ENCODE measurements at places on chromosomes 7 and 10. TPM values are rescaled to one million over a fixed set of nuclear protein-coding genes. Genes with fewer than 3 reads are reported as not detected.

CHAT gene
- total RNA-seq, result not detected

ACBD7 gene
- 2.1 TPM for total RNA-seq

PRKAR2B gene
- 0.35 TPM for total RNA-seq

SLC13A1 gene
- not detected for total RNA-seq

UCN3 gene
- total RNA-seq, result not detected

ARHGEF5 gene
- 11.1 TPM for total RNA-seq

AKAP9 gene
- total RNA-seq, result 41.7 TPM

PKD2L1 gene
- 0.18 TPM for total RNA-seq

CTAGE8 gene
- not detected for total RNA-seq

ITPRIP gene
- 24.6 TPM for total RNA-seq

EPO gene
- not detected for total RNA-seq

SLC26A4 gene
- total RNA-seq, result 12.2 TPM

PPP1R9A gene
- not detected for total RNA-seq

- no peak for DNase-seq
- H3K4me3 ChIP-seq, result no peak overlapping the region
- H3K27me3 ChIP-seq, result no peaks in the 10 kb centered on the region
Observed at GRCh38 chr10:82358486-82359099, 483.6 kb downstream of the NRG3 start.

DNA sequence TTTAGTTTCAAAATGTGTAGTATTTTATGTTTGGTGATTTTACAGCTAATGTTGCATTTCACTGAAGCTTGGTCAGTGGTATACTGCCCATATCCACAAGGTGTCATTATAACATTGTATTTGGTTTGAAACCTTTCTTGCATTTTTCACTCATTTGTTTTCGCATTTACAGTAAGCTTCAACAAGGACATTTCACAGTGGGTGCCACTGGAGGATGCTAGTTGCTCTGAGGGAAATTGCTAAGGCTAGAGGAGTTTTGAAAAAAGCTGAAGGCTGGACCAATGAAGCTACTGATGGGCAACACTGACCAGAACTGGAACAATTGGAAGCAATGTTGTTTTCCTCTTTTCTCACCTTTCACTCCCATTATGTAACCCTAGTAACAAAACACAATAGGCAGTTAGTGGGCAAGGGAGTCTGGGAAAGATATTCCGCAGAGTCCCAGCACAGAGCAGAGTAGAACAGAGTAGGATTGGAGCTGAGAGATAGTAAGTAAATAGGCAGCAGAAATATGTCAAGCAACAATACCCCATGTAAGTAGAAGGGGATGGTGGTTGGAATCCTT is 23.6 kb upstream of the SRI start:
- H3K27ac ChIP-seq, result no peak overlapping the region
- no peaks in the 10 kb centered on the region for H3K4me1 ChIP-seq
- H3K27me3 ChIP-seq, result peaks cover 14% of the 10 kb centered on the region
- no peaks in the 10 kb centered on the region for H3K36me3 ChIP-seq

DNA sequence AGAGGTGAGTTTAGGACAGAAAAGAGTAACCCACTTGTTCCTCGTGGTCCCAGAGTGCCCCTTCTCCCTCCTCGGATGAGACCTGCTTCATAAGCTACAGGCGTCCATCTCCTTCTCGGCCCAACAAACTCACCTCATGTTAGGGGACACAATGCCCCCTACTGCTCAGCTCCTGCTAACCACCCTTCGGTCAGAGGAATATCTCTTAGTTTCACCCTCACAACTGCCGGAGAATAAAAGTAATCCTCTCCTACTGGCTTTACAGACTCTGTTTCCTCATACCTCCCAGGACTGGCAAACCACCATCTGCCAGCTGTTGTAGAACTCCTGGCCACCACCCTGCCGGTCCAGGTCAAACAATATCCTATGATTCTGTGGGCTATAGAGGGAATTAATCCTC is 3.2 kb downstream of the AKR1B15 start:
- H3K4me1 ChIP-seq, result peaks cover 14% of the 10 kb centered on the region
- peaks cover 14% of the 10 kb centered on the region for H3K27me3 ChIP-seq
- no peak for DNase-seq
- H3K4me3 ChIP-seq, result no peak overlapping the region

DNA sequence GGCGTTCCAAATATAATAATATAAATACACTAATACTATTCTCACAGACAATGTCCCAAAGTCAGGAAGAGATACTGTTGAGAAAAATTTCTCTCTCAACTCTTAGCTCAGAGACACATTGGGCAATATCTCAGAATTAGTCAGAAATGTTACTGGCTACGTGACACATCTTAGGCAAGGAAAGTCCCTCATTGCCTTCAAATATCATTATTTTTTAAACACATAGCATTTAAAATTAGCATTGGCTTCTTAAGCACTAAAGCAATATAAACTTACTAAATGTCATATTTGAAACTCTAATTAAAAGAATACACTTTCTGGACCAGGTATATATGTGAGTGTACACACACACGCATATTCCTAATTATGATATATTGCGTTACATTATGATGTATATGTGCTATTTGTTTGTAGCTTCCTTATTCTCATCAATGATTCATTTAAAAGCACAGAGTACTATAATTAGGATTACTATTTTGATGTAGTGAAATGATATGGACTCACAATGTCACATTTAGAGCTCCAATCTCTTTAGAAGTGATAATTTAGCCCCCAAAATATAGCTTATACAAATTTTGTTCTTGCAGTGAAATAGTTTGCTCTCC is 255.8 kb downstream of the TWIST1 start:
- no peaks in the 10 kb centered on the region for H3K27me3 ChIP-seq
- H3K36me3 ChIP-seq, result no peaks in the 10 kb centered on the region
- H3K27ac ChIP-seq, result no peak overlapping the region
- H3K4me1 ChIP-seq, result peaks cover 1% of the 10 kb centered on the region

DNA sequence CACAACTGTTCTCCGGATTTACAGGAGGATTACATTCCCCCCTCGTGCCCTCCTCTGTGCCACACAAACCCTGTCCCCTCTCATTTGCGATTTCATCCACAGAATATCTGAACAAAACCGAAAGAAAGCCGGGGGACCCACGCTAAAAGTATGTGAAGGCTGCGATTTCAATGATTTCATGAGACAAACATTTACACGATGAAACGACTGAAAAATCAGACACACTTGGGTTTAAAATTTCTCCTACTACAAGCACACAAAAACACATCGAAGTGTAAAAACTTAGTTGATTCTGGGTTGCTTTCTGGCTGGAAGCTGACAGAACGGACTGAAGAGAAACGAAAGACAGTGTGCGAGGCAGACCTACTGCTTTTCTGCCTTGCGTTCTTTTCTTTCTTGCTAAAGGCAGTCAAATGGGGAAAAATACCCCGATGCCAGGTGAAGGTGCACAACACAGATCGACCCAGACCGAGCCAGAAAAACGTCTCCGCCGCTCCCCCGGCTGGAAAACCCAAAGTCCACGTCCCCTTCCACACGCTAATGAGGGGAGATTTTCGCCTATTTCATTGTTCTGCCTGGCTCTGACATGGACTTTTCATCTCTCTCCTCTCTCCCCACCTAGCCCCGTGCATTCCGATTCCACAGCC is 1.2 kb downstream of the HIPK2 start:
- H3K4me1 ChIP-seq, result peaks cover 49% of the 10 kb centered on the region
- H3K4me3 ChIP-seq, result peak overlapping the region; percentile 98
- H3K27ac ChIP-seq, result peak overlapping the region; percentile 96

DNA sequence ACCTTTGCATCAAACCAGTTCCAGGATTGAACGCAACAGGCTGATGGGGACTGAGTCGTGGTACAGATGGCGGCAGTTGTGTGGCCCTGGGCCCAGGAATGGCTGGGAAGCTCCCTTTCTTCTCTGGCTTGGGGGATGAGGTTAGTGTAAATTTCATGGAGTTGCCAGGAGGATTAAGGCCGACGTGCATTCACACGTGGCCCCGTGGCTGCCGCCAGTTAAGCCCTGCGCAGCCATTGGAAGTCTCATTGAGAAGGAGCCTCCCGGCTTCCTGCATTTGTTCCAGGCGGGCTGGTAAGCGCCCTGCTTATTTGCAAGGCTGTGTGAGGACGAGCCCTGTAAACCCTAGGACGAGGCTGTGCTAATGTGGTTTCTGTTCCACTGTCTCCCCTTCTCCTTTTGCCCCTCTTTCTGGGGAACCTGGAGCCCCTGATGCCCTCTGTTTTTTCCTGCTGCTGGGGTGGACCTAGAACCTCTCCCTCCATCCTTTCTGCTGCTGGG is 174.7 kb upstream of the TNRC18 start:
- no peak overlapping the region for H3K4me3 ChIP-seq
- H3K4me1 ChIP-seq, result peaks cover 27% of the 10 kb centered on the region
- DNase-seq, result no peak

GRCh38 chr7:5671046-5671445 is 110.4 kb downstream of the RNF216 start:
- no peak for DNase-seq
- H3K27me3 ChIP-seq, result no peaks in the 10 kb centered on the region
- no peak overlapping the region for H3K4me3 ChIP-seq
- no peak overlapping the region for H3K27ac ChIP-seq
- H3K4me1 ChIP-seq, result no peaks in the 10 kb centered on the region

GRCh38 chr10:48634198-48634983 is 29.5 kb upstream of the ARHGAP22 start:
- no peaks in the 10 kb centered on the region for H3K36me3 ChIP-seq
- peaks cover 31% of the 10 kb centered on the region for H3K4me1 ChIP-seq

- no peaks in the 10 kb centered on the region for H3K27me3 ChIP-seq
- no peak overlapping the region for H3K4me3 ChIP-seq
- DNase-seq, result no peak
- no peak overlapping the region for H3K27ac ChIP-seq
- H3K36me3 ChIP-seq, result no peaks in the 10 kb centered on the region
Observed at GRCh38 chr7:109020251-109020650, 450.6 kb downstream of the DNAJB9 start.

GRCh38 chr10:78441694-78442093 is 408.0 kb downstream of the RPS24 start:
- H3K36me3 ChIP-seq, result no peaks in the 10 kb centered on the region
- H3K27me3 ChIP-seq, result peaks cover 1% of the 10 kb centered on the region
- DNase-seq, result no peak
- H3K4me1 ChIP-seq, result no peaks in the 10 kb centered on the region

DNA sequence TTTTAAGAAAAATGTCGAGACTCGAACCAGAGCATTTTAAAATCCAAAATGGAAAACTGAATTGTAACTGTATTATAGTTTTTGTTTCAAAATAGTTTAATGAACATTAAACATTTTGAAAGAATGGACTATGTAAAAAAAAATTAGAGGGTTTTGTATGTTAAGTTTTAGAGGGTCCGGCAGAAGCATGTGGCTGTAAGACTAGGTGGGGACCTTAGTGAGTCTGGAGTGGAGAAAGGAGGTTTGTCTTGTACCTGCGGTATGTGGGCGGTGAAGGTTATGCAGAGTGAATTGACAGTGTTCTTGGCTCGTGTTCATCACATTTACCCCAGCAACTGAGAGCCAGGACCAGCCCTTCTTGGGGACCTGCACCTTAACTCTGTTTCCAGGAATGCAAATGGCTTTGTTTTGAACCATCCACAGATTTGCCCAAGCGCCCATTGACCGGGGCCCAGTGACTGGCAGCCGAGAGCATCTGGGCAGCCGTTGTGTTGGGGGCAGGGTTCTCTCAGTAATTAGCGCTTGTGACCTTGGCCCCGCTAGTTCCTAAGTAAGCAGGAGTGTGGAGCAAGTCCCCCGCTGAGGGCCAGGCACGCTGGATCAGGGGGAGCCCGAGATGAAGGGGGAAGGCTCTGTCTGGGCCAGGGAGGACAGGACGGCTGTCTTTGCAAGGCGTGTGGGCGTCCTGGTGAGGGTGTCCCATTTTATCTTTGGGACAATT is 1.4 kb upstream of the KLF6 start:
- H3K27ac ChIP-seq, result peak overlapping the region; percentile 94
- peaks cover 46% of the 10 kb centered on the region for H3K36me3 ChIP-seq
- peaks cover 15% of the 10 kb centered on the region for H3K4me1 ChIP-seq
- peaks cover 5% of the 10 kb centered on the region for H3K27me3 ChIP-seq

GRCh38 chr7:149772956-149773434 is 393 bp downstream of the ZNF467 start:
- DNase-seq, result peak; percentile 31
- H3K27me3 ChIP-seq, result peaks cover 22% of the 10 kb centered on the region
- H3K4me1 ChIP-seq, result peaks cover 6% of the 10 kb centered on the region
- no peak overlapping the region for H3K27ac ChIP-seq
- no peaks in the 10 kb centered on the region for H3K36me3 ChIP-seq
- peak overlapping the region; percentile 48 for H3K4me3 ChIP-seq

- no peak overlapping the region for H3K27ac ChIP-seq
- H3K27me3 ChIP-seq, result no peaks in the 10 kb centered on the region
- H3K4me3 ChIP-seq, result no peak overlapping the region
- DNase-seq, result no peak
- H3K4me1 ChIP-seq, result peaks cover 5% of the 10 kb centered on the region
Observed at GRCh38 chr10:4151466-4151865, 366.5 kb upstream of the KLF6 start.

- H3K4me3 ChIP-seq, result no peak overlapping the region
- H3K36me3 ChIP-seq, result no peaks in the 10 kb centered on the region
- DNase-seq, result no peak
- no peaks in the 10 kb centered on the region for H3K4me1 ChIP-seq
- H3K27ac ChIP-seq, result no peak overlapping the region
Observed at GRCh38 chr7:2159176-2159520, 73.6 kb downstream of the MAD1L1 start.

DNA sequence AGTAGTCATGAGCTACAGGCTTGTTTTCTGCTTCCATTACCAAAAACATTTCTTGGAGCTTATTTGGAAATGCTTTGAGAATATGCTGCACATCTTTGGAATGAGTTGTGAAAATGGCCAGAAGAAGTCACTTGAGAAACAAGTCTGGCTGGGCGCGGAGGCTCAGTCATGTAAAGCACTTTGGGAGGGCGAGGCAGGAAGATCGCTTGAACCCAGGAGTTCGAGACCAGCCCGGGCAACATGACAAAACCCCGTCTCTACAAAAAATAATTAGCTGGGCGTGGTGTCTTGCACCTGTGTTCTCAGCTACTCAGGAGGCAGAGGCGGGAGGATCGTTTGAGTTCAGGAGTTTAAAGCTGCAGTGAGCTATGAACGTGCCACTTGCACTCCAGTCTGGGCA is 882 bp upstream of the CHCHD1 start:
- H3K27me3 ChIP-seq, result no peaks in the 10 kb centered on the region
- peaks cover 38% of the 10 kb centered on the region for H3K36me3 ChIP-seq
- peak overlapping the region; percentile 94 for H3K27ac ChIP-seq
- no peak for DNase-seq
- peaks cover 56% of the 10 kb centered on the region for H3K4me1 ChIP-seq

GRCh38 chr10:124728830-124729661 is 15.1 kb downstream of the FAM53B start:
- no peaks in the 10 kb centered on the region for H3K27me3 ChIP-seq
- H3K36me3 ChIP-seq, result peaks cover 63% of the 10 kb centered on the region
- peak overlapping the region; percentile 73 for H3K27ac ChIP-seq
- DNase-seq, result no peak

- H3K27ac ChIP-seq, result no peak overlapping the region
- H3K4me1 ChIP-seq, result peaks cover 54% of the 10 kb centered on the region
- DNase-seq, result no peak
- H3K36me3 ChIP-seq, result no peaks in the 10 kb centered on the region
- H3K4me3 ChIP-seq, result no peak overlapping the region
- no peaks in the 10 kb centered on the region for H3K27me3 ChIP-seq
Observed at GRCh38 chr10:72310636-72311035, 36.9 kb downstream of the DDIT4 start.

- peak overlapping the region; percentile 62 for H3K4me3 ChIP-seq
- H3K27ac ChIP-seq, result no peak overlapping the region
- peaks cover 68% of the 10 kb centered on the region for H3K27me3 ChIP-seq
- no peak for DNase-seq
- H3K36me3 ChIP-seq, result peaks cover 4% of the 10 kb centered on the region
Observed at GRCh38 chr7:29564496-29565223, 1.0 kb downstream of the PRR15 start.

- DNase-seq, result peak; percentile 34
- H3K4me3 ChIP-seq, result peak overlapping the region; percentile 1
Observed at GRCh38 chr10:63515002-63515763, 6.0 kb upstream of the REEP3 start.
